ENCODE measurements at places on chromosomes 1 and 21.

DNA sequence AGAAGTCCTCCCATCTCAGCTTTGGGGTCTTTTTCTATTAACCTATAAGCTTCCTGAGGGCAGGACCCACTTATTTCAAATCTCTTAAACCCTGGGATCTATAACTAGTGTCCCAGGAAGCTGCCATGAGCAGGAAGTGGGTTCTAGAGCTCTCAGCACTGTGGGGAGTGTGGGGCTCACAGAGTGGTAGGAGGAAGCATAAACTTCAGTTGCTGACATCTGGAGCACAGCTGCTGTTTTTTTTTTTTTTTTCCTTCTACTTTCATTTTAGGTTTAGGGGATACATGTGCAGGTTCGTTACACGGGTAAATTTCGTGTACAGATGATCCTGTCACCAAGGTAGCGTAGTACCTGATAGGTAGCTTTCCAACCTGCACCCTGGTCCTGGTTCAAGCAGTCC lies 59.3 kb downstream of the AK4 start:
- no peak for DNase-seq

DNA sequence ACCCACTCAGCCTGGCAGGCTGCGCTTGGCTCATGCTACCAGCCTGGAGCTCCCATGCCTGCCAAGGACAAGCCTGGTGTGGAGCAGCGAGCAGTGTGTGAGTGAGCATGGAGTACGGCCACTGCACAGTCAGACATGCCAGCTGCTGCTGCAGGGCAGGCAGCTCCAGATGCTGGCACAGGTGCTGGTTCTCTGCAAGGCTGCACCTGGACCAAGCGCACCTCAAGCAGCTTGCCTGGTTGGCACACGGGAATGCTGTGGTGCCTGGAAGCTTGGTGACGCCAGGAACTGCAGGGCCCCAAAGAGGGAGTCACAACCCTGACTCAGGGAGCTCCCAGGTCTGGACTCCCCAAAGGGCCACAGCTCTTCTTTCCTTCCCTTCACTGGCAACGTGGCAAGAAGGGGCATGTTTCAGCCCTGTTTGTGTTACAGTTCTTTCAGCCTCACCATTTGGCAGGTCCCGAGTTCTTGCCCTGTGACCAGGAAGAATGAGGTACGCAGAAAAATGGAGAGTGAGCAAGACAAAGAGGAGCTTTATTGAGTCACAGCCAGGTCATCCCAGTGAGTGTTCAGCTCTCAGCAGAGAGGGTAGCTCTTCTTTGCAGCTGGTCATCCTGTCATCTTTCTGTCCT lies 26.1 kb downstream of the ACOT7 start:
- no peak for DNase-seq

DNA sequence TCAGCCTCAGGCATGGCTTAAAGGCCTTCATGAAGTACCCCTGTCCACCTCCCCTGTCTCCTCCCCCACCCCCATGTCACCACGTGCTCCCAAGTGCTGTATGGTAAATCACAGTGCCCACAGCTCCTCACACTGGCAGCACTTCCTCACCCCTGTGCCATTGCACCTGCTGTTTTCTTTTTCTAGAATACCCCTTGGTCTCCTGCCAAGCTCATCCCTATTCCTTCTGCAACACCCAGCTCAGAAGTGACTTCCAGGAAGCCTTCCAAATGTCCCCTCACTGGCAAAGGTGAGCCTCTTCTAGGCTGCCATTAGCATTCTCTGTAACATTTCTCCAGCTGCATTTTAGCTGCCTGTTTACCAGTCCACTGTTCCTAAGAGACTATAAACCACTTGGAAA lies 9.4 kb downstream of the AKNAD1 start:
- DNase-seq: no peak

- DNase-seq: no peak
Measured at GRCh38 chr1:203691447-203691846, 64.8 kb downstream of the ATP2B4 start.

Data from WERI-Rb-1 (cell line).